ENCODE measurements at places on chromosomes 2 and 18.

GRCh38 chr2:172588931-172589330, 33.0 kb downstream of the PDK1 start:
- no peak for DNase-seq

- peak; percentile 55 for DNase-seq
These were observed 568 bp downstream of the TMEM131 start for GRCh38 chr2:97995026-97995733.

GRCh38 chr2:110774701-110775100, 42.3 kb downstream of the ACOXL start:
- DNase-seq = no peak

GRCh38 chr2:144578099-144578498, 58.2 kb upstream of the ZEB2 start:
- no peak for DNase-seq

- no peak for DNase-seq
These were observed 137.7 kb downstream of the ASB1 start for GRCh38 chr2:238564286-238564920.

- DNase-seq = no peak
These were observed 263.4 kb downstream of the SH3BP4 start for GRCh38 chr2:235215248-235215647.

GRCh38 chr18:74153377-74153776, 5.1 kb downstream of the TIMM21 start:
- DNase-seq = no peak

DNA sequence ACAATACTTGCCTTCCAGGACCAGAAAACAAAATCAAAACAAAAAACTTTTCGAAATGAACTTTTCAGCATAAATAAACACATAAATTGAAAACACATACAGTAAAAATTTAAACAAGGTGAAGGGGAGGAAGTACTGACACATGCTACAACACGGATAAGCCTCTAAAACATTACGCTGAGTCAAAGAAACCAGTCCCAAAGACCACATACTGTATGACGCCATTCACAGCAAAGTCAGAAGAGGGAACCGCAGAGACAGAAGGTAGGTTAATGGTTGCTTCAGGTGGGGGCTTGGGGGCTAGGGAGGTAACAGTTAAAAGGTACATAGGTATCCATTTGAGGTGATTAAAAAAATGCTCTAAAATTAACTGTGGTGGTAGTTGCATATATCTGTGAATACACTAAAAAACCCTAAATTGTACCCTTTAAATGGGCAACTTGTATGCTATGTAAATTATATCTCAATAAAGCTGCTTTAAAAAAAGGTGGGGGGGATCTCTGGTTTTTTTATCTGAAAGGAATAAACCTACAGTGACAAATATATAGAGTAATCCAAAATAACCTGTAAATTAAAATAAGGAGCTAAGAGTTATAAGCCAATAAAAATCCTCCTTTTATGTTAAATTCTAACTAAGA, 7.1 kb downstream of the COX7A2L start:
- no peak for DNase-seq

DNA sequence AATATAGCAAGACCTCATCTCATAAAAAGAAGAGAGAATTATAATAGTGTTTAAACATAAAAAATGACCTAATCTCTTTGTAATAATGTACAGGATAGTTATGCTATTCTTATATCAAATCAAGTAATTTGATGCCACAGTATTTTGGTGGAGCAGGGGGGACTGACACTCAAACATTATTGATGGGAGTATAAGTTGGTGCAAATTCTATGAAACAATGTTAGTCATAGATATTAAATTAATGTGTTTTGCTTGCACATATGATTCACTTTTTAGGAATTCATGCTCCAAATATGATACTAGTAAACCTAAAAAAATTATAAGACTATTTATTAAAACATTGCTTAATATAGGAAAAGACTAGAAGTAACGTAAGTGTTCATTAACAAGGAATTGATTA, 256.1 kb upstream of the SYT4 start:
- no peak for DNase-seq

GRCh38 chr18:49921318-49921985, 108.1 kb upstream of the ACAA2 start:
- DNase-seq = no peak

GRCh38 chr2:233413559-233414272, 59.4 kb downstream of the DGKD start:
- no peak for DNase-seq

- DNase-seq = no peak
These were observed 11.3 kb upstream of the MLPH start for GRCh38 chr2:237475704-237476141.

DNA sequence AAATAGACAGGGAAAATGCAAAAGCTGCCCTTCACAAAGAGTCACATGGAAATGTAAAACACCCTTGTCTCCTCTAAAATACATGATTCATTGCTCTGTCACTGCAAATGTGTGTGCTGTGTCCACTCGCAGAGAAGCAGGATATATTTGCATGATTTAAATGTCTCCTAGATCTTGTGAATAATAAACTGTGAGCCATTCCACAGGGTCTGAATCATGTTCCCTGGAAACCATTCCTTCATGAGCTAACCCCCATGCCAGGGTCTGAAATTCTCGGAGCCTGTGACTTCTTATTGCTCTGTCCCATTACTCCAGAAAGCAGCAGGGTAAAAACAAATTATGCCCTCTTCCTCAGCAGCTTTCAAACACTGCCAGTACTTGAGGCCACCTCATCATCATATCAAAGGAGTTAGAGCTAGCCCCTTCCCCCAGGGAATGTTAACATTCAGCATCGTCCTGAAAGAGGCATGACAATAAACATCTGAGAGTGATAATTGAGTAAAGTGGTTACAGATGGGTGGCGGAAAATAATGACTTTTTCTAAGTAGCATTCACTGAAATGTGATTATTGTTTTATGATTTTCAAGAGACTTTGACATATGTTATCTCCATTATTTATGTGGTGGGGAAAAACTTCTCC, 11.7 kb upstream of the CNGA3 start:
- no peak for DNase-seq

- no peak for DNase-seq
These were observed 1005.4 kb upstream of the DDX18 start for GRCh38 chr2:116809109-116809508.

DNA sequence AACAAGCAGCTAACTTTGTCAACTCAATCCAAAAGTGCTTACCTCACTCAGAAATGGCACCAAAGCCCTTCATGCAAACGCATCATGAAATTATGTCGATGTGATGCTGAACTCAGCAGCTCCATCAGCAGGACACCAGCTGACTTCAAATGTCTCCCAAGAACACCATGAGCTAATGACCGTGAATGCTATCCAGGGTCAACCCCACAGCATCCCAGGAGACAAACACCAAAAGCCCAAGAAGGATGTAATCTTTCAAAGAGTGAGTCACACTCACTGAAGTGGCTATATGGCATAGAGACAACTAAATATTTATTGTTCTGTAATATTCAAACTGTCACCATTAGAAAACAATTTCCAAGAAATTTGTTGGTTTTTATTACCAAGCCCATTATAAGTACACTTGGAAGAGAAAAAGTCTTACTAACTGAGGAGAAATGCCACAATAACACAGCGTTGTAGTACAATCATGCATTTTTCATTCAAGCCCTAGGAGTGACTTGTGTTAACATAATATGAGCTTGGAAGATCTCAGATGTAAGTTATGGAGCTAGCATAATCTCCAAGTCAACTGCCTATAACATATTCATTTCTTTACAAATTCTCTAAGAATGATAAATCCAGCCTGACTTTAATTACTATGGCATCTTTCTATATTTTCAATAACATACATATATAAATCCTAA, 165.0 kb upstream of the CCDC68 start:
- no peak for DNase-seq

DNA sequence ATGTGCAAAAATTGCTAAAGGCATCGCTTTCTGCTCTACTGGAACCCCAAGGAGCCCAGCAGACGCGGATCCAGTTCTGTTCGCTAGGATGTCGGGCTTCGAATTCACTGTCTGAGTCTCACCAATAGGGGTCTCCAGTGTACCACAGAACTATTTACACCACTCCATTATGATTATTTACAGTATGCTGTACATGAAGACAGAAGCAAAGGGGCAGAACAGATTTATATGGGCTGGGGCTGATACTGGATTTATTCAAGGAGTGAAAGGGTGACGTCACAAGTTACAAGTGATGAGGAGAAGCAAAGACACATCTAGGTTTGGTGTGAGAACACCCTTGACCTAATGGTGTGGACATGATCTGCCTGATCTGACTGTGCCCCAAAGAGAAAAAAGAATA, 185.3 kb upstream of the ATP5MC3 start:
- DNase-seq = peak; percentile 10

DNA sequence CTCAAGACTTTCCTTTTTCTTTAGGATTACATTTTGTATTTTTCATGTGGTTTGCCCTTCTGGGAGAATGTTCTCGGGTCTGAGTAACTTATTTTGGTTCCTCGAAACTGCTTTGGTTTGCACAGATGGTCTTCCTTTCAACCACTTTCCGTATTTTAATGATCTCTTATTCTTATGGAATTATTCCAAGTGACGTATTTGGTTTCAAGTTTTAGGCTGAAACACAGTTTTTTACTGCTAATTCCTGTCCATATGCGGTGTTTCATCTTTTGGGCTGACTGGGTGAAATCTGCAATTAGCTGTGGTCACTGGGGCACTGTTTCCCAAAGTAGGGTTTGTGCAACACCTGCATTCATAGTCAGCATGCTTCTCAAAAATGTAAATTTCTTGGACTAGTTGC, 122.7 kb downstream of the CAPN13 start:
- no peak for DNase-seq

GRCh38 chr2:69811591-69811990, 17.9 kb upstream of the GMCL1 start:
- DNase-seq = no peak

DNA sequence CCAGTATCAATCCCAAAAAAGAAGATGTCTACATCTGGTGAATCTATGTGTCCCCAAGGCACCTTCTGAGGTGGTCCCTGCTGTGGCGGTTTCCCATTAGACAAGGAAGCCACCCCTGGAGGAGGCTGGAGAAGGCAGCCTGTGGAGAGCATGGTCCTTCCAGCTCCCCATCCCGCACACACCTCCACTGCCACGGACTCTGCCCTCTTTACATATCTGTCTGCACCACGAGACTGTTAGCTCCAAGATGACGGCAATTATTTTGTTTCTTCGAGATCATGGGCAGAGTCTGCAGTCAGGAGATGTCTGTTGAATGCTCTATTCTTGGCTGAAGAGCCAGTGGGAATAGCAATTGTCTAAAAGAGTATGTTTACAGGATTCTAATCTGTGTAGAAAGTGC, 132.0 kb downstream of the OSR1 start:
- no peak for DNase-seq

GRCh38 chr18:34522603-34523002, 187.5 kb upstream of the DTNA start:
- DNase-seq = no peak

DNA sequence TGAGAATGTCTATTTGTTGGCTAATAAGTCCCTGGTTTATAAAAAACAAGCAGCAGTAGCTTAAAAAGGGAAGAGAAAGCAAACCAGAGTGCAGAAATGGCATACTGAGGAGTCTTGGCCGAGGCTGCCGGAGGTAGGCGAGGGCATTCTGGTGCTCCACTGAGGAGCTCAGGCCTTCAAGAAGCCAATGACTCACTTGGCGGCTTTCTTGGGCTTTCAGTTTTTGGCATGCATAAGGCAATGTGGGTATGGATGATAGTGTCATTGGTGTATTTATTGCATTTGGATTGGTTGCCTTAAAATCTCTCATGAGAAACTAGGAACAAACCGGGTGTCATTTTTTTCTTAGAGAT, 119.6 kb upstream of the ARL5A start:
- DNase-seq = no peak

DNA sequence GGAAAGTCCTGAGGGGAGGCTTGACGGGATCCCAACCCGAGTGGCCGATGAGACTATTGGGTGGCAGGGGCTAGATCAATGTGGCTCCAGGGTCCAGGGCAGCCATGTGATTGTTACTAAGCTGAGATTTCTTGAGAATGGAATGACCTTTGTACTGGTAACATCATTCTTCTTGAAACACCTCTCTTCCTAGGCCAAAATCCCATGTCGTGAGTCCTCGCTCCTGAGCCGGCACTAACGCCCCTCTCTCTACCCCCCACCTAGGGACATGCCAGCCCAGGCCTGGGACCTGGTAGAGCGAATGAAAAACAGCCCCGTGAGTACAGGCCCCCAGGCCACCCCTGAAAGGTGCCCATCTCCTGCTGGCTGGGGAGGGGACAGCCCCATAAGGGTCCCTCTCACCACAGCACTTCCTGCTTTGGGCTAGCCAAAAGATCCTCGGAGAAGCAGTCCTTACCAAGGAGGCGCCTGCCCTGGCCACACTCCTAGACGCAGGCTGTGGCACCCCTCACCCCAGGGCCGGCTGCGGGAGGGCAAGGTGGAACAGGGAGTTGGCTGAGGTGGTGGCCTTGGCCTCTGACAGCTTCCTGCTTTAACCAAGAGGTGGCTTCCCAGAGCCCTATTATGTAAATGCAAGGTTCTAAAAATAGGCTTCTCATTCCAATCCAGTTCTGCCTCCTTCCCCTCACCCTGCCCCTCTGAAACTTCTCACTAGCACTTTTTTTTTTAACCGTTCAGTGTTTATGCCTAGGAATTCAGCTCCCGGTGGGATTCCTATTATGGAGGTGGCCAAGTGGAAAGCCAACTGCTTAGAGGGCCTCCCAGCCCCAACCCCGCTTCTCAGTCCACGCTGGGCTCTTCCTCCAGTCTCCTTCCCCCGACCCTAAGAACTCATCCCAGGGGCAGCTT, 126.6 kb upstream of the PPP1CB start:
- DNase-seq = peak; percentile 54

DNA sequence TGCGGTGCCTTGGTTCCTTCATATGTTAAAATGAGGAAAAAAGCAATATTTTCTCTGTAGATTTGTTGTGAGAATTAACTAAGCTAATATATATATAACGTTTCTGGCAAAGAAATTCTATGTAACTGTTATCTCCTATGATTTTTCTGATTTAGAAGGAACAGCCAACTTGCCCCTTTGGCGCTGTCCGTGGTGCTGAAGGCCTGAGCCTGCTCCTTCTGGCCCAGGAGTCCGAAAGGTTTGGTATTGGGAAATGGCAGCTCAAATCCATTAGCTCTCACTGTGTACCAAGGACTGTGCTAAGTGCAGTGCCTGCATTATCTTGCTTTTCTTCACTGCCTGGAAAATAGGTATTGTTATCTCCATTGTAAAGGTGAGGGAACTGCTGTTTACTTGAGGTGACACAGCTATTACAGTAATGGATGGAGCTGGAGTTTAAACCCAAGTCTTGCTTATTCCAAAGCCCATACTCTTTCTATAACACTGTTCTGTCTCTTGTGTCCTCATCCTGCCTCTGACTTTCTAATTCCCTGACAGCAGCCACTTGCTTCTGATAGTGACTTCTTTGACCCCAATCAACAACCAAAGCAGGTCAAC, 52.2 kb downstream of the C1QL2 start:
- peak; percentile 17 for DNase-seq

GRCh38 chr2:96553176-96553956, 16.8 kb downstream of the ARID5A start:
- no peak for DNase-seq

DNA sequence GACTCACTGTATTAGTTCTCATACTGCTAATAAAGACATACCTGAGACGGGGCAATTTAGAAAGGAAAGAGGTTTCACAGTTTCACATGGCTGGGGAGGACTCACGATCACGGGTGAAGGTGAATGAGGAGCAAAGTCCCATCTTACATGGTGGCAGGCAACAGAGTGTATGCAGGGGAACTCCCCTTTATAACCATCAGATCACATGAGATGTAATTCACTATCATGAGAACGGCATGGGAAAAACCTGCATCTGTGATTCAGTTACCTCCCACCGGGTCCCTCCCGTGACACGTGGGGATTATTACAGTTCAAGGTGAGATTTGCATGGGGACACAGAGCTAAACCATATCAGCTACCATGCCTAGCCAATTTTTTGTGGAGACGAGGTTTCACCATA, 168.2 kb downstream of the NEDD4L start:
- no peak for DNase-seq

GRCh38 chr2:232674491-232674890, 22.6 kb upstream of the GIGYF2 start:
- DNase-seq = no peak
